Occipital lobe (tissue), 3 donors: ENCODE measurements at places on chromosomes 7 and 10.

- no peak for DNase-seq
These were observed 53.9 kb upstream of the SEPHS1 start for GRCh38 chr10:13402021-13402420.

DNA sequence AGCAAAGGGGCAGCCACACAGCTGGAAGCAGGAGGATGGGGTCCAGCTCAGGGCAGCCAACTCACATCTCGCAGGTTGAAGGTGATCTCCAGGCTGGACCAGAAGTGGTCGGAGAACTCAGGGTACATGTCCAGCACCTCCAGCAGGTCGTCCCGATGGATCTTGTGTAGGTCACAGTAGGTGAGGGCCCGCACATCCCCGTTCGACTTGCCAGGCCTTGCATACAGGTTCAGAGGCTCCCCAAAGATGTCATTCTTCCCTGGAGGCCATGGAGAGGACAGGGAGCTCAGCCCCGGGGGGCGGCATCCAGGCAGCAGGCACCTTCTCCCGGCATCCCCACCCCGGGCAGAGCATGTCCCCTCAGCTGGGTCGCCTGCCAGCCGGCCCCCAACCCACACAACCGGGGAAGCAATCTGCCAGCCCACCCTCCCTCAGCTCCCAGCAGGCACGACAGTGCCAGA lies 29.3 kb downstream of the KCNH2 start:
- DNase-seq: no peak

DNA sequence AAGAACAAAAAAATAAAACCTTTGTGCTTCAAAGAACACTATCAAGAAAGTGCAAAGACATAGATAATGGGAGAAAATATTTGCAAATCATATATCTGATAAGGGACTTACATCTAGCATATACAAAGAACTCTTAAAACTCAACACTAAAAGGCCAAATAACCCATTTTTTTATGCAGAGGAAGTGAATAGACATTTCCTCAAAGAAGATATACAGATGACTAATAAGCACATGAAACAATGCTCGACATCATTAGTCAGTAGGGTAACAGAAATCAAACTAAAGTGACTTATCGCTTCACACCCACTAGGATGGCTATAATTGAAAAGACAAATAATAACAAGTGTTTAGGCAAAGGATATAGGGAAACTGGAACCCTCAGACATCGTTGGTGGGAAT lies 78.0 kb downstream of the MALSU1 start:
- DNase-seq: no peak

GRCh38 chr10:28367413-28367812 lies 64.5 kb upstream of the MPP7 start:
- DNase-seq: no peak

DNA sequence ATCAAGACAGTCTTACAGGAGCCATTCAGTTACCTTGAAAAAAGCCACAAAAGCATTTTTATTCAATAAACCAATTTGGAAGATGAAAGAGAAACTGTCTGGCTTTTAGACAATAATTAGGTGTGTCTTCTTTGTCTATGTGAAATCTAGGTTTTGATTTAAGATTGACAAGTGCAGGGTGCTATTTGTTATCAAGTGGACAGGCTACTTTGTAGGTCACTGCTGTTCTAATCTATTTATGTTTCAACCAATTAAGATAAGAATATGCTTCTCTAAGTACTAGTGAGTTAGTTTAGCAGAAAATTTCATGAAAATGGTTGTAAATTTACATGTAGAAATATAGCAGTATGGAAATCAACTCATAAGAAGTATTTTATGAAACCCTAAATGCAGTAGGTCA lies 177.5 kb downstream of the CACNA2D1 start:
- no peak for DNase-seq

DNA sequence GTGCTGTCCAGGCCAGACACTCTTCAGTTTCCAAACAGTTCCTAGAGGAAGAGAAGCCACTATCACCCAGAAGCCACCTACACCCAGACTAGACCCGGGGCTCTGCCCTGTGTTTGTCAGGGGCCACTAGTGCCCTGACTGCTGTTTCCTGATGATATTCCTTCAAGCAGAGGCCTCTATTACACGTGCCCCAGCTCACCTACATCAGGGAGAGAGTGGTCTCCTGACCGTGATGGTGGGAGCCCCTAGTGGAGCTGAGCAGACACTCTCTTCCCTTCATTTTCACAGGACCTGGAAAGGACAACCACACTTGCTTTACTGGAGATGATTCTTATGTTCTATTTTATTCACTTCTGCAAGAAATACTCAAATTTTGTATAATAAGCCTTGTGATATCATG lies 9.2 kb downstream of the ZNF394 start:
- DNase-seq: no peak

- DNase-seq: no peak
These were observed 22.1 kb upstream of the FBXW4 start for GRCh38 chr10:101716891-101717659.
